CD4-positive, alpha-beta T cell treated with Interleukin-17A for 4 hours (primary cell): ENCODE measurements at places on chromosomes 1 and 21.

- DNase-seq = no peak
These were observed 94.5 kb downstream of the CD58 start for GRCh38 chr1:116476321-116476720.

DNA sequence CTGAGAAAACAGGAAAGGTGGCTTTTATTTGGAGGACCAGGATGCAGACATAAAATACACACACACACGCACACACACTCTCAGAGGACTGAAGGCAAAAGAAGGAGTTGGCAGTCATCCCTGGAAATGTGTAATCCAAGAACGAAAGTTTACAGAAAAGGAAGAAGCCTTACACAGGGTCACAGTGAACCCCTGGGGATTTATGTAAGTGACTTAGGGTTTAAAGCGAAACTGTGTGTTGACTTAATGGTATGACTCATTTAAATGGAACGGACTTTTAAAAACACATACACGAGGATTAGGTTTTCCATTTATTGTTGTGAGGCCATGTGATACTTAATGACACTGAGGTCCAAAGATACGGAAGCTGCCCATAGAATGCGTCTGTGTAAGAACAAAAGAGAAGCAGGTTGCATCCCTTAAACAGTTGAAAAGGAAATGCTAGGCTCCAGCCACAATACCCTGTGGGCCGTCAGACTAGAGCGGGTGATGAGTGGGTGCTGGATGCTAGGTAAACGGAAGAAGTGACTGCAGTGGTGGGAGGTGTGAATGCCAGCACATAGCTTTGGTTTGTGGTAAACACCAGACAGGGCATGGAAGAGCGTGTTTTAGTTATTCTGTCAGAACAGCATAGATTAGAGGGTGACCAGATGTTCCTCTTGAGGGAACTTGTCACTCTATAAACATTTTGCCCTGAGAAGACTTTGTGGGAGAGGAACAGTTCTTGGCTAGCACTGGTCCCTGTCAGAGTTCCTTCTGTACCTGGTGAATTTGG is 21.6 kb upstream of the BCL10 start:
- DNase-seq = peak; percentile 59

DNA sequence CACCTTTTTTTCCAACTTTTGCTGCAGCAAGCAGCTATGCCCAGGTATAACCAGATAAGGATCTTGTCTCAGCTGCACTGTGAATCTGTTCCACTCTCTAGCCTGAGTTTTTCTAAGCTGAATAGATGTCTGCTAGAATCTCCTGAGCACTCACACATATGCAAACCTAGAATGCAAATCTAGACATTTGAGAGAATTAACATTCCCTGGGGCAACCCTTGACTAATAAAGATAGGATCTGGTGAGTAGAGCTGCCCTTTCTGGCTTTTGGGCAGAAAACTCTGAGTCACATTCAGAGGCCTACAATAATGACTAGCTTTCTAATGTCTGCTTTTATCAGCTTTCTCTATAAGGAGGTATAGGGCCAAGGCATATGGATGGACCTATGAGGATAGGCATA is 61.4 kb upstream of the BARHL2 start:
- no peak for DNase-seq

DNA sequence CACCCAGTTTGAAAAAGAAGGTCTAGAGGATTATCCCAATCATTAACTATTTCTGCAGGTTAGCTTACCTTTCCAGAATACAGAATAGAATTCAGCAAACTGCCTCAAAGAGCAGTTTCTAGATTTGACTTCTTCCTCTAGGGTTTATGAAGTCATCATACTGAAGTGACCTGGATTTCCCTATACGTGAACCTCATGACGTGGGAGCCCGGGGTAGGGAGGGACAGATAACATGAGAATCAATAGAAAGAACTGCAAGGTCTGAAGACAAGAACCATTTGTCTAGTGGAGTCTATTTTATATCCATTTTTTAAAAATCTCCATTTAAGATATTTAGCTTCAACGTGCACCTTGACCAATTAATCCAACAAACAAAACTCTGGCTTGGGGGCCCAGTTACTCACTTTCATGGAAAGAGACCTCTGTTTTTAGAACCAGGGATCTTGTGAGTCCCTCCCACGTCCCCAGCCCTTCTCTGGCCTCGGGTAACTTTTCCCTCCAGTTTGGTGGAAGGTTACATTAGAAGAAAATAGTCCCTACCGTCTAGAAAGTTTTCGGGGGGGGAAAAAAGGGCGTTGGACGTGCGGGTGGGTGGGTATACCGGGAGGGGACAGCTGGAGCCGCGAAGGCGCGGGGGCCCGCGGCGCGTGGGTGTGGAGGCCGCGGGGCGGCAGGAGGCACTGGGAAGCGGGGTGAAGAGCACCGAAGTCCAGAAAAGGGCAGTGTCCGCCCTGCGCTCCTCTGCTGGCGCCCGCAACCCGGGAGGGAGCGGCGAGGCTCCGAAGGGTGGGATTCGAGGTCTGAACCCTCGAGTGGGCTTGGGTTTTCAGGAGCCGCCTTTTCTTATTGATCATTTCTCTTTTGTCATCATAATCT is 13.8 kb upstream of the POGZ start:
- peak; percentile 34 for DNase-seq

DNA sequence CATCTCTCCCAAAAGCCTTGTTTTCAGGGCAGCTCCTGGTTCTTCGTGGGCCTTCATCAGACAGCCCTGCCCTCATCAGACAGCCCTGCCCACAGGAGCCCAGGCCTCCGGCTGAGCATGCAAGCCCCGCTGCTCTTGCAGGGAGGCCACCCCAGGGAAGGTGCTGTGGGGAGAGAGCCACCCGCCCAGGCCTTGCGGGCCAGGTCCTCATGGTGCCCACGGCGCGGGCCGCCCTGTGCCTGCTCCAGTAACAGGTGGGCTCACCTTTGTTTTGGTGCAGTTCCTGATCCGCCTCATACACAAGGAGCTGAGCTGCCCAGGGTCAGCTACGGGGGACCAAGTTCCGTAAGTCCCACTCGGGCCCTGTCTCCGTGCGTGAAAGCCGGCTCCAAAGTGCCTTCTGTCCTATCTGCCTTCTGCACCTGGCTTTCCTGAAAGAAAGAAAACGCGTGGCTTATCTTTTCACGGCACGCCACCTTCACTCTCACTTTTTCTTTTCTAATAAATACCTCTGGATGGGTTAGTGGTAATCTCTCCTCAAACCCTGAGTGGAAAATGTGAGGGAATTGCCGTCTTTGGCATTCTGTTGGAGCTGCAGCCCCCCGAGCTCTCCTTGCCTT is 65.9 kb downstream of the SLC37A1 start:
- no peak for DNase-seq

GRCh38 chr1:201791779-201792173 is 37.2 kb upstream of the IPO9 start:
- DNase-seq = no peak

DNA sequence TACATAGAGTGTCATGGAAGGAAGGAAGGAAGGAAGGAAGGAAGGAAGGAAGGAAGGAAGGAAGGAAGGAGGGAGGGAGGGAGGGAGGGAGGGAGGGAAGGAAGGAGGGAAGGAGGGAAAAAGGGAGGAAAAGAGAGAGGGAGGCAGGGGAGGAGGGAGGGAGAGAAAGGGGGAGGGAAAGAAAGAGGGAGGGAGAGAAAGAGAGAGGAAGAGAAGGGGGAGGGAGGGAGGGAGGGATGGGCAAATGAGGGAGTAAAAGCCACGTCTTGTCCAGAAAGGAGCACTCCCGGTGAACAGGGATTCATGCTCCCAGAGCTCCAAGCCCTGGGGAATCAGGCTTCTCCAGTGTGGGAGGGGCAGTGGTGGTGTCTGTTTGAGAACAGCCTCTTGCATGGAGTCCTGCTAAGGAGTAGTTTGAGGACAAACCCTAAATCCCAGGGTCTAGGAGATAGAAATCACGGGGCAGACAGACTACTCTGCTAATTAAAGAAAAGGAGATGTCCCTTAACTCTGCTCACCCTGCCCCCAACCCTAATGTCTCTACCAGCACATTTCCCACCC is 71.6 kb downstream of the TAS1R2 start:
- DNase-seq = no peak

- peak; percentile 70 for DNase-seq
These were observed 475 bp upstream of the NPPB start for GRCh38 chr1:11858968-11859871.
